CD4-positive, alpha-beta T cell treated with Interferon alpha-2 for 1 hour (primary cell): ENCODE measurements at places on chromosomes 12 and 14.

DNA sequence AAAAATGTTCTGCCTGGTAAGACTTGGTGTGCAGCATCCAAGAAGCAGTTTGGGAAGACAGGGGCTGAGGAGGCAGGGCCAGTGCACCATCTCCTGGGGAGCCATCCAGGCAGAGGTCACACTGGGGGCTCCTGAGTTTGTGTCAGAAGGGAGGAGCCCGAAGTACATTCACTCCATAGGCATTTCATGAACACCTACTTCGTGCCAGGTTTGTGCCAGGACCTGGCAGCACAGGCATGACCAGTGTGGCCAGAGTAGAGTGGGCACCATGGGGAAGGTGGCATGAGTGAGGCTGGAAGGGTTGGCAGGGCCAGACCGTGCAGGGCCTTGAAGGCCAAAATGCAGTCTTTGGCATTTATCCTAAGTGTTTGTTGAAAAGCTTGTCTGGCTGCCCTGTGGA is 86.5 kb upstream of the RIN3 start:
- no peak for DNase-seq

- no peak for DNase-seq
These were observed 11.7 kb downstream of the CLEC9A start for GRCh38 chr12:10042167-10042566.

DNA sequence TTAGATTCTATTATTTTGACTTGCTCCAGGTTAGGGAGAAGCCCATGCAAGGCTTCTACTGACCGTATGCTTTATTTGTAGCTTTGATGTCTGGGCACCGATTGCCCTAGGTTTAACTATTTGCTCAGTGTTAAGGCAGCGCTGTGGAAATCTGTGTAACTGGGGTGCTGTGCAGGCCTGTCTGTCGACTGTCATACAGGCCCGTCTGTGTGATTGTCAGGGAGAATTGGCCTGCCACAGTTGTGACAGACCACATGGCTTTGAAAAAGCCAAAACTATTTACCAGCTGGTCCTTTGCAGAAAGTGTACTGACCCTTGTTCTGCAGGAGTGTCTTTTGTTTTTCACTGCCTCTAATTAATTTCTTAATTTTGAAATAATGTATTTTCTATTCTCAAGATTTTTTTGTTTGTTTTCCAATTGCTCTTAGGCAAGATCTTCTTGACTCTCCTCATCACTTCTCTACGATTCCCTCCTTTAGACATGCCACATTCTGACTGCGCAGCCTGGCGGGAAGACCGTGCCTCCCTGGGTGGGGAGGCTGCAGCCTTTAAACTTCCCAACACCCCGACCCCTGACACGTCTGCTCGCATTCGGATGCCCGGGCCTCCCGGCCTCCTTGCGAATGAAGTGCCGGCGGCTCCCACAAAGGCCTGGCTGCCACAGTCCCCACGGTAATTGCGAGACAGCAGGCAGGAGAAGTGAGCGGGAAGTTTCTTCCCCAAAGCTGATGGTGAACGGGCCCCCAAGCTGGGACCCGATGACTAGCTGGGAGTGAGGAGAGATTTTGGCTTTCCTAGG is 99.0 kb upstream of the EVL start:
- no peak for DNase-seq

DNA sequence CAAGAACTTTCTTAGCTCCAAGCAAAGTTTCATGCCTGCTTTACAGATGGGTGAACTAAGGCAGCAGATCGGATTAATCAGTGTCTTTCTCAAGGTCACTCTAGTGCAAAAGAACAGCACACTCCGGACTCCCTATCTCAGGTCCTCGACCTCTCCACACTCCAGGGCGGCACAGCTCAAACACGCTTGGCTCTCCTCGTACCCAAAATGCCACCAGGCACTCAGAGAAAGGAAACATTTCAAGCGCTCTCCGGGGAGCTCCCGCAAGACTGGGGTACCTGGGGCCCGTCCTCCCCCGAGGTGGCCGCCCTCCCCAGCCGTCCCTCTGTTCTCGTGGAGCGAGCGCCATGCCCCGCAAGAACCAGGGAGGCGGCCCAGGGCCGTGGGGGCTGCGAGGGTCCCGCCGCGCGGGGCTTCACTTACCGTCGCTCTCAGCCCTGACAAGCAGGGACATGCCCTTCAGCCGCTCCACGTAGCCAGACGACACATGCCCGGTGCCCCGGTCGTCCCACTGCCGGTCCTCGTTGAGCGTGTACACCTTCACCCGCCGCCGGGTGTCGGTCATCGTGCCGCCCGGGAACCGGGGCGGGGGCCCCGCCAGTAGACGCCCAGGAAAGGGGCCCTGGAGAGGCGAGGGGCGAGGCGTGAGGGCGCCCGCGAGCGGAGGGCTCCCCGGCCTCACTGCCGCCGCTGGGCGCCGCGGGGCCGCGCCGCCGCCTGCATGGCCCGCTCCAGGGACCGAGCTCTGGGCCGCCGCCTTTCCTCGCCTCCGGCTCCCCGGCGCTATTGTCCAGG is 830 bp downstream of the PPP4R3A start:
- DNase-seq, result peak; percentile 41

DNA sequence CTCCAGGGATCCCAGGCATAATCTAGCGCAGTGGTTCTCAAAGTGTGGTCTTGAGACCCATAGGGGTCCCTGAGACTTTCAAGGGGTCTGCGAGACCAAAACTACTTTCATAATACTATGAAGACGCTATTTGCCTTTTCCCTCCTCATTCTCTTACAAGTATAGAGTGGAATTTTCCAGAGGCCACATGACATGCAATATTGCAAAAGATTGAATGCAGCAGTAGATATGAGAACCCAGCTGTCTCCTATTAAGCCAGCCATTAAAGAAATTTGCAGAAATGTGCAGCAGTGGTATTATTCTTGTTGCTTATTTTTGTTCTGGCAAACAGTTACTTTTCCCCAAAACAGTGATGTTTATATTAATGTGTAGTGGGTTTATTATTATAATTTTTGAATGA is 62.8 kb downstream of the VWF start:
- DNase-seq, result no peak

GRCh38 chr14:22438742-22439141 is 150.3 kb downstream of the DAD1 start:
- no peak for DNase-seq

- no peak for DNase-seq
These were observed 422.1 kb downstream of the AACS start for GRCh38 chr12:125487336-125487735.

GRCh38 chr12:18953505-18953904 is 176.0 kb upstream of the PLEKHA5 start:
- DNase-seq, result no peak

- no peak for DNase-seq
These were observed 1766.9 kb upstream of the SEL1L start for GRCh38 chr14:83300476-83301064.

DNA sequence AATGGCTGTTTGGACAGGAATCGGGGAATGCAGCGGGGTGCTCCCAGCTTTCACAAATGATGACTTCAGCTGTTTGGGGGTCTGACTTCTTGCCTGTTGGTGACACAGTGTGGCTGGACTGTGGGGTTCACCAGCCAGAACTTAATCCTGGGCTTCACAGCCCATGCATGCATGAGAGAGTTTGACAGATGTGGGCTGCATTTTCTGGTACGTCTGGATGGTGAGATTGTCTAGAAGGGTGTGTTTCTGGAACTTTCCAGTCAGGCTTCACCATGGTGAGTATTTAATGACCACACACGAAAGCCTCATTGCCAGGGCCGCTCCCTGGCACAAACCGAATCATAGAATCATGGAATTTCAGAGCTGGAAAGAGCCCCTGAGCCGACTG is 29.6 kb downstream of the CHST11 start:
- no peak for DNase-seq

- no peak for DNase-seq
These were observed 21.8 kb downstream of the FKBP11 start for GRCh38 chr12:48903363-48903981.

GRCh38 chr12:52235001-52235764 is 2.1 kb downstream of the KRT7 start:
- DNase-seq, result no peak

DNA sequence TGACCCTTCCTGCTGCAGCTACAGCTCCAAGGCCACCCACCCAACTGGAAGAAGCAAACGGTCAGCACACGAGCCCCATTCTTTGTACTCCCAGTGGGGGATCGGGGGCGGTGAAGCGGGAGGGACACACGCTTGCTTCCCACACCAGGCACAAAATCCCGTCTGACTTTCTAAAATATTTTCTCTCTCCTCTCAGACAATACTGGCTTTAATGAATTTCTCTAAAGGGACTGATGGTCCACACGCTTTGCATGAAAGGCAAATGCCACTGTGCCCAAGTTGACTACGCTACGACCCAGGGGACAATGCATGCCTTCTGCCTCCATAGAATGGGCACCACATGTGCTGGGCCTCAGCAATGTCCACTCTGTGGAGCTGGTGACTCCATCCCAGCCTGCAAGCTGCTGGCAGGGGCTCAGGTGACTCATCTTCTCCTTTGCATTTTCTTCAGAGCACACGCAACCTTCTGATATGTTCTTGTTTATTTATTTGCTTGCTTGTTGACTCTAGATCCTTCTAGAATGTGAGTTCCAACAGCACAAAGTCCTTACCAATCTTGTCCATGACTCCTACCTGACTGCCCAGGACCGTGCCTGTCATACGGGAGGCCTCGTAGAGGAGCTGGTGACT is 15.6 kb downstream of the SYNE3 start:
- DNase-seq, result no peak

- peak; percentile 72 for DNase-seq
These were observed 35.2 kb downstream of the ZFP36L1 start for GRCh38 chr14:68757618-68758081.

DNA sequence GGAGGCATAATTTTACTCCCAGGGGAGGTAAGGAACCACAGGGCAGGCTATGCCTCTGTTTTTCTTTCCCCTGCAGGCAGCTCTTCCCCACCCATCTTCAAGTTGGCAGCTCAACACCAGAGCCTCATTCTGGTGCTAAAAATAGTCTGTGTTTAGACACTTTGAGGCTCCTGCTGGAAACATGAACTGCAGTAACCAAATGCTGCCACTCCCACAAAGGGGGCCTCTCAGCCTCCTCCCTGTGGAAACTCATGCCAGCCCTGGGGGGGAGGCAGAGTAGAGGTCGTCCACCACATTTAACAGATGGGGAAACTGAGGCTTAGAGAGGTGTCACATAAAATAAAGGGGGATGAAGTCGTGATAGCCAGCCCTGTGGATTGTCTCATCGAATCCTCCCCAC is 61.4 kb downstream of the WSCD2 start:
- no peak for DNase-seq

- no peak for DNase-seq
These were observed 51.1 kb downstream of the SYNE3 start for GRCh38 chr14:95465358-95465757.

GRCh38 chr12:3178671-3179313 is 101.6 kb downstream of the TSPAN9 start:
- DNase-seq, result no peak

- peak; percentile 29 for DNase-seq
These were observed 41.6 kb downstream of the UBE3B start for GRCh38 chr12:109518820-109519665.

GRCh38 chr12:51683763-51684357 is 92.8 kb downstream of the SCN8A start:
- DNase-seq, result no peak

DNA sequence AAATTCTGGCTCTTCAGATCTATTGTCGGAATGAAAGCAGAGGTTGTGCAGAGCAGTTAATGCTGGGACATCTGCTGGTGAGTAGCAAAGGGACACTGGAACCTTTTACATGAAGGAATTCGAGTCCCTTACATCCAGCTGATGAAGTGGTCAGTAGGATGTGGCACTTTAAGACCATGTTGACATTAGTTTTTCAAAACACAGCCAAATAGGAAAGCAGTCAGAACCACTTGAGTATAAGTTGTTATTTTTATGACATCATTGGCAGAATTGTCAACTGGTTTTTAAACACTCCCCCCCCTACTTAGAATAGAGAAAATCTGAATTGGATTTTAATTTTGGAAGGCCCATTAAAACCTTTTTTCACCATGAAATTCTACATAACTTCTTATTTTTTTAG is 46.8 kb upstream of the AMN start:
- DNase-seq, result no peak

DNA sequence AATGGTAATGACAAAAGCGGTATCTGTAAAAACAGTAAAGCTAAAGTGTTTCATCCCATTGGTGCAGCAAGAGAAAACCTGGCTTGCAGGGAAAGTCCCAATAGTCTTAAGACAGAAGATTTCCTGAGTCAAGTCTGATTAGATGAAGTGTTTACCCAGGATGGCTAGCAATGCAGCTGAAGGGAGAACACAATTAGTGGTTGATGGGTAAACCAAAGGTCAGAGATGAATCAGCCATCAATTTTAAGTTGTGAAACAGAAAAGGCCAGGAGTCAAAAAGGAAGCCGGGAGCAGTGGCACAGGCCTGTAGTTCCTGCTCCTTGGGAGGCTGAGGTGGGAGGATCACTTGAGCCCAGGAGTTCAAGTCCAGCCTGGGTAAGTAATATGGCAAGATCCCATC is 52.6 kb downstream of the SEC23A start:
- no peak for DNase-seq

DNA sequence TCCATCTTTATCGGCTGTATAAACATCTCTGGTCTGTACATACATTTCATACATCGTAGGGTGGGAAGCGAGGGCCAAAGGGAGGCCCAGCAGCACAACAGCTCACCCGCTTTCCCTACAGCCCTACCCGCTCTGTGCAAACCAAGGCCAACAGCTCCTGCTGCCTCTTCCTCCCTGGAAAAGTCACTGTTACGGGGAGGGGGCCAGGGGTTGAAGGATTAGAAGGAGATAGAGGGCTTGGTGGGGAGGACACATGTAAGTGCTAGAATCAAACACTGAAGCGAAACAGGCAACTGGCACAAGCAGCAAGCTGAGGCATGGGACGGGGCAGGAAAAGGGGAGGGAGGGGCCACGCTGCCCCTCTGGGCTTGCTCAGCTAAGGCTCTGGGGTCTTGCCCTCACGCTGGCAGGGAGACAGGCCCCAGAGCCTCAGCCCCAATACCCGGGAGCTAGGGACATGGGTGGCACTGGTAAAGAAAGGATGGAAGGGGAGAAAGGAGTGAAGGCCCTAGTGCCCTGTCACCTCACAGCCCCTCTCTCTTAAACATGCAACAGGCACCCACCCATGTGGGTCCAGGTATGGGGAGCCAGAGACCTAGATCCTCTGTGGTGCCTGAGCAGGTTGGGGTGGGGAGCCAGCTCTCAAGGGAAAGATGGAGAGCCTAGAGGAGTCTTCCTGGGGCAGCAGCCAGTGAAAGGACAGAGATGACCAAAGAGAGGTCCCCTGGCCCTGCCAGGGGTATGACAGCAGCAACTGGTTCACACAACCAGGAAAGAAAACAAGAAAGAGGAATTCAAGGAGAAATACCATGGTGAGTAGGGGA is 14.4 kb downstream of the SPRYD3 start:
- no peak for DNase-seq

- no peak for DNase-seq
These were observed 42.1 kb downstream of the TMTC1 start for GRCh38 chr12:29741342-29742241.

DNA sequence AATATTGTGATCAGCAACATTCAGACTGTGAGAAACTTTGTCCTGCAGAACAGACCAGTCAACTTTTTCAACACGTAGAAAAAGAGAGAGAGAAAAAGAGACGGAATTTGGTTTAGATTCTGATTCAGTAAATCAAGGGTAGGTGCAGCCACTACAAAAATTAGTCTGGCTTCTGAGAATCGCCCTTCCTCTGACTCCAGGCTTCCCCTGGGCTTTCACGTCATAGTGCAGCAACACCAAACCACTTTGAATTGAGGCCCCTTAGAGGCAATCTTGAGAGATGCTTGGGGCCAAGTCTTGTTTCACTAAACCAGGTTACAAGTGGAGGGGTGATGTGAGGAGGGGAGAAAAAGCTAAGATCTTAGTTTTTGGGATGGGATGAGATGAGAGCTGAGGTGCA is 37.5 kb upstream of the PTGR2 start:
- DNase-seq, result no peak
